ENCODE measurements at places on chromosomes 1 and 21.

DNA sequence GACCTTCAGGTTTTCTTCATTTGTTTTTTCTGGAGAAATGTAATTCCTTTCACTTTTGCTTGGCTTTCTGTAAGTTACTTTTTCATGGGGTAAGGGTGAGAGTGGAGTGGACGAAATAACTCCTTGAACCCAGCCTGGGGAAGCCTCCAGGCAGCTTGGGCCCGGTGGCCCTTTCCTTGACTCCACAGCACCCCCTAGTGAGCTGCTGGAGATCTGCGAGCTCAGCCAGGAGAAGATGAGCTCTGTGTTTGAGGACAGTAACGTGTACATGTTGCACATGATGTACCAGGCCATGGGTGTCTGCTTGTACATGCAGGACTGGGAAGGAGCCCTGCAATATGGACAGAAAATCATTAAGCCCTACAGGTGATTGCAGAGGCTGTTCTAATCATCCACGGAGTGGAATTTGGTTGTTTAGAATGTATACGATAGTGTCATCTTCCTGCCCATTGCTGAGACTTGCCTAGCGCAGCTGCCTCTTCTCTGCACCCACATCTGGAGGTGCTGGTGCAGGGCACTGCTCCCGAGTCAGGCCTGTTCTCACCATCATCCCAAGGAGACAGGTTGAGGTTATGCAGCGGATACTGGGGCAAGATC is 51.0 kb downstream of the SMYD2 start:
- DNase-seq = no peak

DNA sequence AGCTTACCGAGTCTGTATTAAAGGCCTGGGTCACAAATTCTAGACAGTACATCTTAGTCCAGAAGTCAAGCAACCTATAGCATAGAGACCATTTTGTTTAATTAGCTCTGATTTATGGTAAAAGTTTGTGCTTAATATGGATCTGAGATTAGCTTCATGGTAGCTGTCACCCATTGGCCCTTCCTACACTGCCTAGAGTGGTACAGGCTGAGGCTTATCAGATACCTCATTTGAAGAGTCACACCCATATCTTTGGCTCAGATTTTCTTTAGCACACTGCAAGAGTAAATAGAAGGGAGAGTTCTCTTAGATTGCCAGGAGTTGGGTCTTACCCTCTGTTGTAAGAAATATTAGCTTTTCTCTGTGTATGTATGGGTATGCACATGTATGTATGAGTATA is 3.6 kb downstream of the AK4 start:
- no peak for DNase-seq

GRCh38 chr1:20191266-20191825 is 5.0 kb upstream of the PLA2G2C start:
- no peak for DNase-seq

GRCh38 chr1:65495137-65495536 is 74.7 kb downstream of the LEPR start:
- DNase-seq = no peak

- DNase-seq = no peak
Observed at GRCh38 chr1:211333906-211334305, 7.3 kb downstream of the TRAF5 start.

DNA sequence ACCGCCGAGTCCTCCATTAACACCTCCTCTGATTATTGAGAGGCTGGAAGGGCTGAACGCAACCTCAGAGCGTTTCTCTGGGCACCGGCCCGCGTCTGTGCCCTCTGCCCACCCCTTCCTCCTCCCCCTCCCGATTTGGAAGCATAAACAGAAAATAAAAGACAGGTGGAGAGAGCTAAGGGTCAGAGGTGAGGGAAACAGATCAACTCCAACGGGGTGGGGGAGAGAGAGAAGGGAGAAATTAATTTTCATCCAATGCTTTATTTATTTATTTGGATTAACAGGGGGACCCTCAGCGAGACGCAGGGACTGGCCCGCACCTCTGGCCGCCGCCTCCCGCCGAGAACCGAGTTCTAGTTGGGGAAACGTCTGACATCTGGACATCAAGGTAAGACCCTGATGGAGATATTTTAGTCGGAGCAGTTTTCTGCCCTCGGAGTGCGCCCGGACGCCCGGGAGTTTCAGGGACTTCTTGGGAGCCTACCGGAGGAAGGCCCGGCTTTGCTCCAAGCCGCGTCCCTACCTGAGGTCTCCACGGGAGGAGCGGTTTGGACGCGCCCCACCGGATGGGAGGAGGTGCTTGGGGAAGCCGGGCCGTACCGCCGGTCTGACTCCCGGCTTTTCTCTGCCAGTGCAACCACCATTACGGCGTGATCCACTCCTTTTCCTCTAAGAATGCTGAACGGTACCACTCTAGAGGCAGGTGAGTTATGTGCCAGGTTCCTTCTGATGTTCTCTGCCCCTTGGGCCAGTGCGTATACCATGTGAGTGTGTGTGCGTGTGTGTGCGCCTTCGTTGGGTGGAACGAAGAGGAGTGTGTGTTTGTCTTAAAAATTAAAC is 5.1 kb upstream of the LHX9 start:
- no peak for DNase-seq

GRCh38 chr1:208118306-208118705 is 125.9 kb downstream of the PLXNA2 start:
- DNase-seq = no peak

DNA sequence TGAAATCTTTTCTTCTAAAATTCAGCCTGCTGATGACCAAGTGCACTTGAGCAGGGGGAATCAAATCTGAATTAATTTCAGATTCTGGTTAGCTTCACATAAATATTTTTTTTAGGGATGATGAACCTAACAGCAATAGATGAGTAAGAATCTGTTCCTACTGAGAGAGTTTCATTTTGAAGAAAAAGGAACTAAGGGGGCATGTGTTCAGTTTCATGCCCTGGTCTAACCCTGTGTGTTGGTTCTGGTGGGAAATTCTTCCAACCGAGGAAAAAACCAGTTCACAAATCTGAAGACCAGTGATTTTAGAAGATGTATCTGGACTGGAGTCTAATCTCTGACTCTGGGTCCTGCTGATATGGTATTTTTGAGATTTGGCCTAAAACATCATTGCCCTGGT is 13.7 kb downstream of the SELL start:
- no peak for DNase-seq

DNA sequence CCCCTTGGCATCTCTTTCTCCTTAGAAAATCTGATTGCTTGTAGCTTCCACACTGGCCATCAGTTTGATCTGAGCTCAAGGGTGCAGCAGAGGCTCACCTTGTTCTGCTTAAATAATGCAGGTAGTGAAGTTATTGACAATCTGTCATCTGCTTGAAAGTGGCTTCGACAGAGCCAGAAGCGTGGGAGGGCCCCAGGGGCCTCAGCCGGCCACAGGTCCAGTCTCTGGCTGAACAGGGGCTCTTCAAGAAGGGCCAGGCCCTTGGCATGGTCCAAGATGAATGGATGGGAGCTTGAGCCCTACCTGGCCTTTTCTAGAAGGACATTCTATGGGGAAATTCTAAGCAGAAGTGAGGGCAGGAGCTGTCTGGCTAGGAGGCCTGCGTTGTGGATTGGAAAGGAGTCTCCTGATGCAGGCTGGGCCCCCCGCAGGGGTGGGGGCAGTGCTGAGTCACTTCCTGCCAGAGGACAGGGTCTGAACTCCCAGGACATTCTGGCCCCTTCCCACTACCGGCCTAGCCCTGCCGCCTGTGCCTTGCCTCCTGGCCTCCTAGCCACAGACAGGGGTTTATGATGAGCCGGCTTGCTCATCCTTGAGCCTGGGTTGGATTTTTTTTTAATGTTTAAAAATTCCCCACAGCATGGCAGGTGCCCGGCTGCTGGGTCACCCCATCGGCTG is 162.3 kb upstream of the VAMP3 start:
- DNase-seq = no peak

- DNase-seq = no peak
Observed at GRCh38 chr1:155522069-155522468, 40.5 kb downstream of the ASH1L start.

DNA sequence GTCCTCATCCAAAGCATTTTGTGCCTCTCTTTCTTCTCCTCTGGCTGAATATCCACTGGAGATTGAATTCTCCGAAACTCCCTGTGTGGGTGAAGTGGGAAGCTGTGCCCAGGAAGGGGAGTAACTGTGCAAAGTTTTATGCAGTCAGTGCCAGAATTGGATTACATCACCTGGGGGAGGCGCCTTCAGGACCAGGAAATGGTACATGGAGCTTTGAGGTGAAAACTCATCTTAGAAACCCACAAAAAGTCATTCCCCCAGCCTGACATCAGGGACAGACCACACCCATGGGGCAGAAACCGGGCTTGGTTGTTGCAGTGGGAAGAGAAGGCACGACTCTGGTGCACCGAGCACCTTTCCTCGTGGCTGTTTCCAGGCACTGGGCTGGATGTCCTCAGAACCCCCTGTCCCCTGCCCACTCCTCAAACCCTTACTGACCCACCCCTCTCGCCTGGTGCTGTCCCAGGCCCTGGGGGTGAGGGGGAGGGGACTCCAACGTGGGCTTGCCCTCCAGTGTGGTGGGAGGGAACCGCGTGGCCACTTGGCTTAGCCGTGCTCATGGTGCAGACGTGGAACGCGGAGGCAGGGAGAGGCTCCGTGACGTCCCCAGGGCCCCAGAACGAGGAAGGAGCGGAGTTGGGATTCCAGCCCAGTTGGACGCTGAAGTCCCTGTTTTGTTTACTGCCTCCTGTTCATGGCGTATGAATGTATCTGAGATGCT is 15.7 kb downstream of the TFF3 start:
- no peak for DNase-seq

- no peak for DNase-seq
Observed at GRCh38 chr1:81484284-81484683, 316.4 kb upstream of the ADGRL2 start.

DNA sequence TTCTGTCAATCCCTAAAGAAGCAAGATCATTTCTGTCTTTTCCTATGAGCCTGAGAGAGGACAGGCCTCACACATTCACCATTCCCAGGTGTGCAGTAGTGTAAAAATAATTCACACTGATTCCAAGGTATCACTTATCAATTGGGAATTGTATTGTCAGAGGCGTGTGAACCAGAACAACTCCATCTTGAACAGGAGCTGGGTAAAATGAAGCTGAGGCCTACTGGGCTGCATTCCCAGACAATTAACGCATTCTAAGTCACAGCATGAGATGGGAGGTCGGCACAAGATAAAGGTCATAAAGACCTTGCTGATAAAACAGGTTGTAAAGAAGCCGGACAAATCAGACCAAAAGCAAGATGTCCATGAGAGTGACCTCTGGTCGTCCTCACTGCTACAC is 239.2 kb downstream of the SMYD3 start:
- no peak for DNase-seq

- DNase-seq = no peak
Observed at GRCh38 chr1:222818171-222818570, 3.3 kb downstream of the DISP1 start.

GRCh38 chr1:185695299-185695698 is 38.9 kb upstream of the HMCN1 start:
- DNase-seq = peak; percentile 2

- no peak for DNase-seq
Observed at GRCh38 chr1:12518931-12519692, 98.9 kb downstream of the DHRS3 start.

DNA sequence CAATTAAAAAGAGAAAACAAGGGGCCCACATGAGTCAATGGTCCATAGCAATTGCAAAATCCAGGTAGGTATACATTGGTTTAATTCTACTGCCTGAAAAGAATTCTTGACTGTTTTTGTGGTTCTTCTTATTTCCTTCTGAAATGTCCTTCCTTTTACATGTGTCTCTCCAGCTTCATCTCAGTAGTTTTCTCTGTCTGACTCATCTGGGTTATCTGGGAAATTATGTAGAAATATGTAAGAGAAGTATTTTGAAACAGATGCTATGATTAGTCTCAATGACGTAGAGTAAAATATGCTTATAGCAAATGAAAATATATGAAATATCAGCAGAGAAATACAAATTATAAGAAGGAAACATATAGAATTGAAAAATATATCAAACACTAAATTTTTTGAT is 953.2 kb downstream of the BRINP3 start:
- no peak for DNase-seq

DNA sequence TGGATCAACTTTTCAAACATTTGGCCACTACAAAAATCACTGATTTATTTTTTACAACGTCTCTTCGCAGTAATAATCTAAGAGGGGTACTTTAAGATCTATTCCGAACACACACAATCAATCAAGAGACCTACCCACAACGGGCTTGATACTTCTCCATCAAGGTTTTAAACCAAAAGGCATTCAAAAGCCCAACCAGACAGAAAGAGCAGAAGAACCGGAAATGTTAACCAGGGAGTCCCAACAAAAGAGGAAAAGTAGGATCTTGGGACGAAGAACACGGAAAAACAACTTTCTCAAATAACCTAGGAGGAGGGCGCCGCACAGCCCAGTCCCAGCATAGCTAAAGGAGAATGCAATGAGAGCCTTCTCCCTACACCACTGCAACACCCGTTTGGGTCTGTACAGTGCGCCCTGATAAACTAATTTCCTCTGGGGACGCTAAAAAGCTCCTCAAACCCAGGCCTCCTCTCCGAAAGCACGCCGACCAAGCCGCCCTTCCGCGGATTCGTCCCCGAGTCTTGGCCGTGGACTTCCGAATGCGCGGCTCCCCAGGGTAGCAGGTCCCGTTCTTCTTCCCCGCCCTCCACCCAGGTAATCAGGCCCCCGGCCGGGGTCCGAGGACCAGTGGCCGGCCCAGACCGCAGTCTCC is 623 bp downstream of the RPL22 start:
- DNase-seq = no peak

GRCh38 chr1:28926629-28927265 is 12.4 kb downstream of the EPB41 start:
- DNase-seq = no peak

- no peak for DNase-seq
Observed at GRCh38 chr21:42931560-42932235, 6.3 kb upstream of the ERVH48-1 start.

DNA sequence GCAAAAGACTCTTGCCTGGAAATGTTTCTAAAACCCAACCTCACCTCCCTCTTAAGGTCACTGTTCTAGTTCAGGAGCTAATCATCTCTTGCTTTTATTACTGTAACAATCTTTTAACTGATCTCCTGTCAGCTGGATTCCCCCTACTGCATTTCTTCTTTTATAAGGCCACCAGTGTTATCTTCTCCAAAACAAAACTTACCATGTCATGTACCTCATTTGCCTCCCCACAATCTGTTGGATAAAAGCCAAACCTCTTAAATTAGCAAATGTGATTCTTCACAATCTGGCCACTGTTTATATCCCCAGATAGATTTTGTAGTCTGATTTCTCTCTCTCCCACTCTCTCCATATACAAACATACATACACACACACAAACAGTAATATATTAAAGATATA is 143.3 kb downstream of the DENND1B start:
- no peak for DNase-seq

GRCh38 chr1:89310505-89310904 is 37.8 kb upstream of the GBP5 start:
- DNase-seq = no peak

DNA sequence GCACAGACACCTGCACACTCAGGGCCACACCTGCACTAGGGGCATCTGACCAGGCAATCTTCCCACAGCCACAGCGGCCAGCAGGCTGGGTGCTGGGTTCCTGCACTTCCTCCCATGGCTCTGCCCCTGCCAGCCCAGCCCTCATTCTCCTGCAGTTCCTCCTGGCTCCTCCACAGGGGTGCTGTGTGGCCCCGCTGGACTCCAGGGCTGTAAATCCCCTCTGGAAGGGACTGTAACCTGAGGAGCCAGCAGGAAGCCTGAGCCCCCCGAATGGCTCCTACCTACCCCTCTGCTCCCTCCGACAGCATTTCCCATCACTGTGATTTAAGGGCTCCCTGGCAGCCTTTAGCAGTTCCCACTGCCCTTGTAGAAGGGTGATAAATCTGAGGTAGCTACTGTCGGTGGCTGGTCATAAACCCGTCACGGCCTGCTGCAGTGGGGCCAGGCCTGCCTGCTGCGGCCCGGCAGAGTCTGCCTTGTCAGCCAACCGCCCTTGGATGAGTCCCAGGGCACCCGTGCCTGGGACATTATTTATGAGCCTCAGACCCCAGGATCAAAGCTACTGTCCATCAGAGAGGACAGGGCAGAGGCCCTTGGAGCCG is 8.8 kb downstream of the UBL4B start:
- no peak for DNase-seq
